Stimulated activated CD8-positive, alpha-beta memory T cell treated with anti-CD3 and anti-CD28 coated beads, Interleukin-12 subunit alpha, Interleukin-12 subunit beta, amount 100 ng/mL, for 4 hours (primary cell): ENCODE measurements at places on chromosomes 2 and 18.

GRCh38 chr2:10471955-10472354 is 23.8 kb upstream of the ODC1 start:
- DNase-seq = no peak

- DNase-seq = no peak
These were observed 117.1 kb downstream of the CDH2 start for GRCh38 chr18:28059861-28060260.

- DNase-seq = no peak
These were observed 40.1 kb downstream of the NRP2 start for GRCh38 chr2:205722283-205722918.

DNA sequence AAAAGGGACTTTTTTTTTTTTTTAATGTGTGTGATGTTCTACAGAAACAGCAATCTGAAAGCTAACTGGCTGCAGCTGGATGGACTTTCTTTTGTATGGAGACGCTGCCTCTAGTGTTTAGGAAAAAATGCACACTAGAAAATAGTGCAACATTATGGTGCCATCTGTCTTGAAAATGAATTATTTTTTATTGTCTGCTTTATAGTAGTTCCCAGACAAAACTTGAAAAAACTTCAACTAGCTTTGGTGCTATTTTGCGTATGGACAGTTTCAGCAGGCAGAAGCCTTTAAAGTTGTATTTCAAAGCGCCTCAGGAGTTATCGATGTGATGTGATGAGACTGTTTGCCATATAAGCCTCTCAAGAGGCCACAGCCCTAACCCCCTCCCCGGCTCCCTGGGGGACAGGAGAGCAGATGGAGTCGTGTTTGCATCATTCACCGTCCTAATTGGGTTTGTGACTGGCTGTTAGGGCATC is 86.9 kb downstream of the LTBP1 start:
- DNase-seq = no peak

- no peak for DNase-seq
These were observed 568.1 kb upstream of the ZNF804A start for GRCh38 chr2:184030245-184030644.

DNA sequence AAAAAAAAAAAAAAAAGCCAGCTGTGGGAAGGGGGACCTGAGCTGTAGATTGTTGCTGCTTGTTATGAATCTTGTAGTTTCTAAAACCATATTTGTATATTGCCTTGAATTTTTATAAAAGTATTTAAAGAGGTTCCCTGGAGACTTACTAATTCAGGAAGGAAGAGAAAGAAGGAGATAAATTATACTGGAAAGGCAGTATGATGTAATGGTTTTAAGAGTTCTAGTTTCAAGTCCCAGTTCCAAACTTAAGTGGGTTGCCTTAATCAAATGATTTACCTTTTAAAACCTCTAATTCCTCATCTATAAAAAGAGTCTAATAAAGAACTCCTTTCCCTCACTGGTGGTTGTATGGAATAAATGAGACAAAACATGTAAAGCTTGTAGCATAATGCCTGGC is 62.2 kb downstream of the PTRHD1 start:
- DNase-seq = no peak

- DNase-seq = no peak
These were observed 502.2 kb upstream of the NRXN1 start for GRCh38 chr2:51534166-51534565.

DNA sequence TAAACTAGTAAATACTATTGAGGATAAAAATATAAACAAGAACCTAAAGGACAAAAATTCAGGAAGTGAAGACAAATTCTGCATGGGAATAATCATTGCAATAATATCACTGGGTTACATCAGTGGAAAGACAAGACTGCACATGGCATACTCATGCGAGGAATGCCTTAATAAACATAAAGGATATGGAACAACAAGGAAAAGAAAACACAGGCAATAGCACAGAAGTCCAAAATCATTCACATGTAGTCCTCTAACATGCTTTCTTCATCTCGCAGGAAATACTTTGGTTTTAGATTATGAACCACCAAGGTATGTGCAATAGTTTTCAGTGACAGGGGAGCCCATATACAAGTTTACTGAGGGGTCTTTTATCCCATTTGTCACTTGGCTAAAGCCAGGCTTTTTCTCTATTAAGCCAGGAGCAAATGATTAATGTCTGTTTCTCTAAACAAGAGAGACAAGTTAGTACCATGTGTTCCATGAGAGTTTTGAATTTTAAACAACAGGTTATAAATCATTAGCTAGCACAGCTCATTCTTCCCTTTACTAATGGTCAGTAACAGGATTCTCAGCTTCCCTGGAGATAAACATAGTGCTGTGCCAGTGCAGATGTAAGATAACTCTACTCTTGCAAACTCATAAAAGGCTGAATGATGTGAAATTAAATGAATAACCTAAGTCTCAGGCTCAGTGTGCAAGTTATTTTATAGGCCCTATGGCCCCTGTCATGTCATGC is 353.6 kb upstream of the FSIP2 start:
- no peak for DNase-seq

GRCh38 chr18:68928762-68929675 is 131.1 kb downstream of the CCDC102B start:
- no peak for DNase-seq

GRCh38 chr2:75565472-75566462 is 5.0 kb upstream of the EVA1A start:
- no peak for DNase-seq

GRCh38 chr2:178070824-178071223 is 1.8 kb downstream of the PDE11A start:
- DNase-seq = no peak

- DNase-seq = no peak
These were observed 181.5 kb upstream of the ZFP36L2 start for GRCh38 chr2:43407935-43408334.
